Activated T-cell treated with anti-CD3 and anti-CD28 coated beads for 48 hours (primary cell): ENCODE measurements at places on chromosomes 2 and 18.

GRCh38 chr2:50529600-50530218, 502.2 kb downstream of the NRXN1 start:
- DNase-seq = no peak

DNA sequence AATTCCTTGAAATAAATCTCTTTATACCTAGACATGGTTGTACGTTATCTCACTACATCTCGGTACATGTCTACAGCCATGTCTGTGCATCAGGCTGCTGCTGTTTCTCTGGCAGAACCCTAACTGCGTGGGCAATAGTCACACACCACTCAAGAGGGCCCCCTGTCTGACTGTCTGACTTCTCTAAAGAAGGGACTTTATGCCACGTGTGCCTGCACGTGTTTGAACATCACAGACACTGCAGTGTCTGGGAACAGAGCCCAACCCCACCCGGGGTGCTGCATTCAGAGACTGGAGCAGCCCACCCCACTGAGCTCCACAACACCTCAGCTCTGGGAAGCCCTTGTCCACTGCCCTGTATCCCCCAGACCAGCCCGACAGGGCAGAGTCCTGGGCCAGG, 55.0 kb downstream of the KIF1A start:
- no peak for DNase-seq

- DNase-seq = no peak
Measured at GRCh38 chr18:38693104-38693503, 1127.5 kb upstream of the CELF4 start.

DNA sequence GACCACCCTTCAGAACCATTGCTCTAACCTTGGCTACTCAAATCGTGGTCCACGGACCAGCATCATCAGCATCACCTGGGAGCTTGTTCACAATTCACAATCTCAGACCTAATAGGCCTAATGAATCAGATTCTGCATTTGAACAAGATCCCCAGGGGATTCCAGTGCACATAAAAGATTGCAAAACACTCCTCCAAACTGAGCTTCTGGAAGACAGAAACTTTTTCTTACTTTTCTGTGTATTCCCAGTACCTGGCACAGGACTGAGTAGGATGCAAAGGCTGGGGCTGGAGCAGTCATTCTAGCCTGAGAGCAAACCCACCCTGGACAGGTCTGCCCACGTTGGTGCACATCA, 115.1 kb upstream of the COPS8 start:
- no peak for DNase-seq

- no peak for DNase-seq
Measured at GRCh38 chr2:84212611-84213314, 246.3 kb downstream of the SUCLG1 start.

- no peak for DNase-seq
Measured at GRCh38 chr2:206993964-206994363, 54.6 kb downstream of the CPO start.

DNA sequence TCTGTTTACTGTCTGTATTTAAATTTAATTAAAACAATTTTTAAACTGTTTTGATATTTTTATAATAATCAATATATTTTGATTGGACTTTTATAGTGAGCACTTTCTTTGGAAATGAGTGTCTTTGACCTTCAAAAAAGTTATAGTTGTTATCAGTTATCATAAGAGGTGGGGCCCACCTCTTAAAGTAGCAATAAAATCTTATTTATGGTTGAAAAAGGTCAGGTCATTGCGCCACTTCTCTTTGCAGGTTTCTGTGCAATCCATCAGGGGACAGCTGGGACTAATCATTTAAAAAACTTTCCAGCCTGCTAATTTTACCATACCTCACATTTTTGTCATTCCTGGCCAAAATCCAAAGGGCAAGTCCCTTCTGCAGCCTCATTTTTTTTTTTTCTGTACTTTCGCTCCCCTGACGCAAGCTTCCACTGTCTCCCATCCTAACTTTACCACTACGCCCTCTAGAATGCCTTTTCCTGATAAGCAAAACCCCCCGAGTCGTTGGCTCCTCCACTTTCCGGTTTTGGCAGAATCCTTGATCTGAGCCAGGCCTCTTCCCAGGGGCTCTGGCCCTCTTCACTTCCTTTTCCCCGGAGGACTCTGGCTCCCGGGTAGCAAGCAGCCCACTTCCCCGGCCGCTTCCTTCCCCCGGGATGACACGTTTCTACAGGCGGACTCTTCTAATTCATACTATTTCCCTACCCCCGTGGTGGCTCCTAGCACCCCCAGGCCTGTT, 1.1 kb upstream of the SEH1L start:
- DNase-seq = no peak

DNA sequence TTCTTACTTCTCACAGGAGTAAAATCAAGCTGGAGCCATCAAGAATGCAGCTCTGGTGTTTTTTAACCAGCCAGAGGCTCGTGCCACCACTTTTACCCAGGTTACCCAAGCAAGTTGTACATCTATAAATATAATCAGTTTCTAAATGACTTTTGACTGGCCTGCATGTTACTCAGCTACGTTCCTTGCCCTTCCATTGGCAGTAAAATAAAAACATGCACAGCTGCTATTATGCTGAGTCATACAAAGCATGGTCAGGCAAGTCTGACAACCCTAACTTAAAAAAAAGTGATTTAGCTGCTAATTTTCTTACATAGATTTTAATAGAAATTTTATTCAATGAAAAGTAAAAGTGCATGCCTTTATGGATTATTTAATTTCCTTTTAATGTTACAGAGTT, 111.7 kb upstream of the CSRNP3 start:
- DNase-seq = no peak

DNA sequence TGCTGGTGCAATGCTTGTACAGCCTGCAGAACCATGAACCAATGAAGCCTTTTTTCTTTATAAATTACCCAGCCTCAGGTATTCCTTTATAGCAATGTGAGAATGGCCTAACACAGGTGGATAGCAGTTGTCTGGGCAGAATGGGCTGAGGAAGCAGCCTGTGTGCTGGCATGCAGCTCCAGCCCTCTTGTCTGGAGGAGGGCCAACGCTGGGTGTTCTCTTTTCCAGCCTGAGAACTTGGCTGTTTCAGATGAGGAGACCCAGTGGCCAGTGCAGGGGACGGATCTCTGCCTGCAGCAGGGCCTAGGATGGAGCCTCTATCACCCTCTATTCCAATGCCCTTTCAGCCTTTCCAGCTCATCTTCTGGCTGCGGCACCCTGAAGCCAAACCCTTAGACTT, 58.8 kb downstream of the CTIF start:
- no peak for DNase-seq

DNA sequence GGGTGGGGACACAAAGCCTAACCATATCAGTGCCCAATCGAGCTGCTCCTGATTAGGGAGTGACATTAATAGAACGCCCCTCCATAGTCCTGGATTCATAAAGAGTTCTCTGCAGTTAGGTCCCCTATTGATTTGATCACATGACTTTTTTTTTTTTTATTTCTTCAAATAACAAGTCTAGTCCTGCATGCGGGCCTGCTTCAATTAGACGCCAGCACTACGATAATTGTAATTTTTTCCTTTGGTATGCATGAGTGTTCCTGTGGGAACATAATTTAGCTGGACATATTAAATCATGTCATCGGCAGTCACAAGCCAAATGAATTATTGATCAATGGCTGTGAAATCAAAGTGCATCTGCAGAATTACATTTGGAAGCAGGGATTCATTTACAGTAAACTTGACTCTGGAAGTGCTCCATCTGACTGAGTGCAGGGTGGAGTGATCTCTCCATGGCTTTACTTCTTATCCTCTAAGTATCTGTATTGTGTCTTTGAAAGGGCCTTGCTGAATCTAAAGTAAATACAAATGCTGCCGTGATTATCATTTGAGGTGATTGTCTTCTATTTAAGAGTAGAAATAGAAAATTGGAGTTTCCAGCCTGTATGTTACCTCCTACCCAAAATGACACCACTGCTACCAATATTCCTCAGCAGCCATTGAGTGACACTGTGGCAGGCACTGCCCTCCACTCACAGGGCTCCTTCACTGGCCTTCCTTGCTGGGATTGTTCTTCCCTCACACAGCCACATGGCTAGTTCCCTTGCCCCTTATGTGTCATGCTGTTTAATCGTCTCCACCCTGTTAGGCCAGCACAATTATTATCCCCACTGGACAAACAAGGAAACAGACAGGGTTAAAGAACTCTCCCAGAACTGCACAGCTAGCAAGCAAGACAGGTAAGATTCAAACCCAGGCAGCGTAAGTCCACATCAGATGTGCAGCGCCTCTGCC, 337.4 kb upstream of the ID2 start:
- no peak for DNase-seq

GRCh38 chr18:13800505-13801259, 23.3 kb upstream of the MC5R start:
- DNase-seq = peak; percentile 56

- no peak for DNase-seq
Measured at GRCh38 chr2:164498836-164499235, 122.4 kb downstream of the GRB14 start.

DNA sequence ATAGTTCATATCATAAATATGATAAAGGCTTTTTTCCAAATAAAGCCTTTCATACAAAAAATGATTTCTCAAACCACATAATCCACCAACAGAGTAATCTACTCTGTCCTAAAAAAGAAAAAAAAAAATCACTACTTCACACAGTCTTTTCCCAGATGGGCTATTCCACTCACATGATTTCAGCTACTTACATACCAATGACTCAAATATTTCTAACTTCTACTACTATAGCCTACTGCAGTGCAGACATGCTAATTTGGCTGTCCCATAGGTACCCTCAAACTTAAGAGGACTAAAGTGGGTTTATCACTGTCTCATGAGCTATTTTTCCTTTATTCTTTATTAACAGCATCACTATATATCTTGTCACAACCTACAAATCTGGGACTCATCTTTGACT, 57.4 kb downstream of the SLC66A3 start:
- no peak for DNase-seq

- DNase-seq = no peak
Measured at GRCh38 chr18:49563130-49563540, 1.3 kb downstream of the LIPG start.

DNA sequence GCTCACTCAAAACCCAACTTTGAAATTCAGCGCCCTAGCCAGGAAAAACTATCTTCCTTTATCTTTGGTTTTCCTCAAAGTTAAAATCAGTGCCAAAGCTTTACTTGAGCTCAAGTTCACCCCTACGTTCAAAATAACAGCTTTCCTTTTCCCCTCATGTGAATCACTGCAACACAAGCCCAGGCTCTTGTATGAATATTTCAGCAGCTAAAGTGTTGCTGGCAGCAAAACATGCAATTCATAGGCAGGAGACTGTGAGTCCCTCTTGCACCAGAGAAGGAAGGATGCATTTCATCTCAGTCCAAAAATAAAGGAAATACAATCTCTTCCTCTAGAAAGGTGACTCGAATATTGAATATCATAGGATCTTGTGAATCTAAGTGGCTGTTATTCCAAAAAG, 461.3 kb upstream of the SOX11 start:
- no peak for DNase-seq

DNA sequence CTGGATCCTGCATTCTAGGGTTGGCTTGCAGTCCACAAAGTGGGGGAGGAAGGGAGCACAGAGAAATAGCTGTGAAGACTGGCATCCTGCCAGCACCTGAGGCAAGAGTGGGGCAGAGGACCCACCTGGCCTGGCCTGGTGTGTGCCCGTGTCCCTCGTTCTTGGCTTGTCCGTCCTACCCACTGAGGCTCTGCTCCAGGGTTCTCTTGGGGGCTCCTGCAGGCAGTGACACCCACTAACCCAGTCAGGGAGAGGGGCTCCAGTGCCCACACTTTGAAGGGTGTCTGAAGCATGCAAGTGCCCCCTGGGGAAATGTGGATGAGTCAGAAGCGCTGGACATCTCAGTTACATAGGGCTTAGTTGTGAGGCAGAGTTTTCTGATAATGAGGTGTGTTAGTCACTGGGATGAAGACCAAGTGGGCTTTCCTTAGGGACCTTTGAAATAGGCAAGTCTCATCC, 79.4 kb downstream of the SLC4A3 start:
- DNase-seq = no peak

DNA sequence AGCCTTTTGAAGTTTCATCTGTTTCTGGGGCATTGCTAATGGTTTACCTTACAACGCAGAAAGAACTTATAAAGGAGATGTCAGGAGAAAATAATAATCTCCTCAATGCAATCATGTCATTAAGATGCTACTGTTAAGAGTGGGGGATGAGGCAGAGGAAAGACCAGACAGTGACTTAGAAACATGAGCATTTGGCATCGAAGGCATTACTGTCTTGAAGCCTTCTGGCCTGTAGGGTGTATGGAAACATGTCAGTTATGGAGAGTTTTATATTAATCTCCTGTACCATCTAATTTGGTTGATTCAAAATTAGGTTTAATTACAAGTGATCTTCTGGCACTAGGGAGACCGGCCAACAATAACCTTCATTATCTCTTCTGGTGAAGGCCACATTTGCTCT, 32.5 kb downstream of the CDC42EP3 start:
- no peak for DNase-seq
